ENCODE measurements at places on chromosomes 3 and 15. TPM values are rescaled to one million over a fixed set of nuclear protein-coding genes. Genes with fewer than 3 reads are reported as not detected.

- peak overlapping the region; percentile 86 for H3K27ac ChIP-seq
- H3K27me3 ChIP-seq = peaks cover 11% of the 10 kb centered on the region
- peaks cover 5% of the 10 kb centered on the region for H3K36me3 ChIP-seq
These were observed 278.0 kb downstream of the FOXP1 start for GRCh38 chr3:71305231-71306206.

Gene MAP2K5
- 26.3 TPM for total RNA-seq

Gene RAMAC
- 26.5 TPM for total RNA-seq

Gene TMEM207
- total RNA-seq = not detected

- no peak overlapping the region for H3K4me3 ChIP-seq
- no peak overlapping the region for H3K27ac ChIP-seq
- no peak for DNase-seq
- H3K36me3 ChIP-seq = peaks cover 10% of the 10 kb centered on the region
- no peaks in the 10 kb centered on the region for H3K4me1 ChIP-seq
These were observed 8.9 kb downstream of the VWA5B2 start for GRCh38 chr3:184238246-184238818.

Gene KBTBD13
- total RNA-seq = not detected

All from activated CD4-positive, alpha-beta T cell treated with anti-CD3 and anti-CD28 coated beads, Interleukin-2, amount 10 ng/mL, durations not matched to agents 7 days and 5 days (primary cell).